Cortex of kidney (tissue), 1 donor: ENCODE measurements at places on chromosomes 2 and 18.

DNA sequence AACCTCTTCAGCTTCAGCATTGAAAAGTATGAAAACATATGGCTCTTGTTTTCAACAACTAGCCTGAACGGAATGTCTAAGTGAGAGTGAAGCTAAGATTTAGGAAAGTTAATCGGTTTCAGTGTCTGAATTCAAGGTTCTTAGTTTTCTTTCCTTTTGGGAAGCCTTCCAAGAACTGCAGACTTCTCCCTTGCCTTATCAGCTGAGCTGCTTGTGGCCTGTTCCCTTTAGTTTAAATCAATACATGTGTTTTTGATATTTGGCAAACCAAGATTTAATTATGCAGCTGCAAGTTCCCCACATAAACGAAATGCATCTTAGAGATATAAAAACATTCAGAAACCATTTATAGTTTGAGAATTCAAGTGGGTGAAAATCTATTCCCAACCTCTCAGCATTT lies 274.3 kb upstream of the NRP2 start:
- DNase-seq = no peak

GRCh38 chr18:67477522-67477921 lies 39.0 kb downstream of the DSEL start:
- DNase-seq = no peak

GRCh38 chr18:75390854-75391253 lies 36.6 kb downstream of the SMIM21 start:
- DNase-seq = no peak

DNA sequence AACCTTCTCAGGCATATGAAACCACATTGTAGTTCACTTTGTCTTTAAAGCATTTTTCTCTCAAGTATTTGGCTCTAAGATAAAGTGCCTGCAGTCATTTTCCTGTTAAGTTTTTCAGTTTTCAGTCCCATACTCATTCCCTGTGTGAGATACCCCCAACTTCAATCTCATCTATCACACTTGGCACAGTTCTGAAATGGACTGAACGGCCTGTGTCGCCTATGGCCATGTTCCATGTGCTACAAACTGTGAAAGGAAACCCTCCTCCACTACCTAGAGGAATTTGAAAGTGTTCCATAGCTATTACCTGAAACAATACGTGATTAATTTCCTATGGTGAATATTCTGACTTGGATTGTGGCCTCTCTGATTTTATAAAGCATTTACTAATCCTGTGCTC lies 319.1 kb downstream of the CTNNA2 start:
- no peak for DNase-seq

DNA sequence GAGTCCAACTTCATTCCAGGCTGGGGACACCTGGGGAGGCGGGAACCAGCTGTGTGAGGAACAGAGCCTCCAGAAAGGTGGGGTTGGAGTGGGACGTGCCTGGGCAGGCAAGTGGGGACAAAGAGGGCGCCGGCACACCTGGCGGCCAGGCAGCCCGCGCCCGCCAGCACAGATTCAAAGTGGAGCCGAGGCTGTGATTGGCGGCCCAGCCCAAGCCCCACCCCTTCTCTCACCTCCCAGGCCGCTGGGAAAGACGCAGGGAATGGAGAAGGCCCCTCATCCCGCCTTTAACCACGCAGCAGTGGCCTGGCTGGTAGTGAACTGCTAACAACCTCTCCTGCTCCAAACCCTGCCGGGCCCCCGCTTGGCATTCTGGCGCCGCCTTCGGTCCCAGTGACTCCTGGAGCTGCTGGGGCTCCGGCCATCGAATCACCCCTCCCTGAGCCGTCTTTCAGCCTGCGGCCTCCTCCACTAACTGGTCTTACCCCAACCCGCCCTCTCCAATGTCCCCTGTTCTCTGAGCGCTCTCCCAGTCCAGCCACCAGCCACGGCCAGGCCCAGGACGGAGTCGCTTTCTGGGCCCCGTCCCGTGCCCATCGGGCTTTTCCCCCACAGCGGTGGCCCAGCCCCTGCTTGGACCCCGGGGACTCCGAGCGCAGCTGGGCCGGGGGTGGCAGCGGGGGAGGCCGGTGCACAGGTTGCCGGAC lies 27.9 kb upstream of the PTMA start:
- no peak for DNase-seq

GRCh38 chr18:23844991-23845680 lies 155.9 kb downstream of the LAMA3 start:
- DNase-seq = no peak

- no peak for DNase-seq
Measured at GRCh38 chr2:186771395-186771794, 77.5 kb downstream of the FAM171B start.

- no peak for DNase-seq
Measured at GRCh38 chr18:23684515-23685197, 4.6 kb upstream of the LAMA3 start.

GRCh38 chr2:47897883-47898731 lies 8.2 kb downstream of the FBXO11 start:
- no peak for DNase-seq

DNA sequence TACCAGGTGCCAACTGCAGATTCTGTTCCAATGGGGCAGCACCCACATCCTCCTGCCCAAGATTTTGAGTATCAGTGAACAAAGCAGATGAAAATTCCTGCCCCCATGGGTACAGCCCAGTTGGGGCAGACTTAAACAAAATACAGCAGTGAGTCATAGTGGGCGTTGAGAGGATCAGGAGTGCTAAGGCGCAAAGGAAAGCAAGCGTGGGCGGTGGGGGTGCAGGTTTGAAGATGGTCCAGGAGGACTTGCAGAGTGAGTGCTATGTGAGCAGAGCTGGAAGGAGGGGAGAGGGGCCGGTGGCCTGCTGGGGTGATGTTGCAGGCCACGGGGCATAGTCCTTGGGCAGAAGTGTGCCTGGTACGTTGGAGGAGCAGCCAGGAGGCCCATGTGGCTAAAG lies 24.7 kb downstream of the STEAP3 start:
- DNase-seq = no peak

- DNase-seq = no peak
Measured at GRCh38 chr2:43854671-43855070, 15.9 kb downstream of the ABCG8 start.

- no peak for DNase-seq
Measured at GRCh38 chr2:31269087-31269486, 35.1 kb downstream of the EHD3 start.

GRCh38 chr2:191942739-191943103 lies 95.8 kb upstream of the CAVIN2 start:
- no peak for DNase-seq

DNA sequence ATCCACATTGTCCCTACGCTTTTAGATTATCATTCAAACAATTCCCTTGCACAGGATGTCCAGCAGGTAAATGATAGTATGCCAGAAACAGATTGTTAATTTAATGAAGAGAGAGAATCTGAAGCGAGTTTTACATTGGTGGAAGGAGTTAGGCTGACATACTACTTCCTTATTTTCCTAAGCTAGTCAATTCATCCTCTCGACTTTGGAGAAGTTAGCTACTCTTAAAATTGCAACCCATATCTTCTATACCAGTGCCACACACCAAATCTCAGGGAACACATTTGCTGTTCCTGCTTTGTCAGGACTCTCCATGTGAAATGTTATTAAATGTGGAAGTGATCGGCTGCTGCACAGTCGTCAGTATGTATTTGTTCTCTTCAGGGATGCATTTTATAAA lies 249.2 kb downstream of the NAPG start:
- no peak for DNase-seq

DNA sequence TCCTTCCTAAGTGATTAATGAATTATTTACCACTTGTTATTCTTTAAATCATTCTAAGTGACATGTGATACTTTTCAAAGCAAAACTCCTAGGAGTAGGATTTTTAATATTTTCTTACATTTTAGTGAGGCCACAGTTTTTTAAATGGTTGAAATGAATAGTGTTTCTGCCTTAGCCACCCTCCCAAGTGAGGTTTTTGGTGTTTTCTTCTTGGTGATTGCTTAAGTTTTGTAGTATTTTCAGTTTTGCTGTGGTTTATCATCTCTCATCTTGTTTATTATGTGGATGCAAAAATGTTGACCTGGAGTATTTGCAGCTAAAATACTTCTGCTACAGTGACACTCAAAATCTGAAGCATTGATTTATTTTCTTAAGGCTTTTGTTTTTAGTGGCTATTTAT lies 9.8 kb downstream of the AFTPH start:
- no peak for DNase-seq

- no peak for DNase-seq
Measured at GRCh38 chr18:39604836-39605235, 2039.2 kb upstream of the CELF4 start.

- no peak for DNase-seq
Measured at GRCh38 chr2:144948205-144948855, 428.4 kb upstream of the ZEB2 start.

GRCh38 chr2:234286956-234287355 lies 209.9 kb downstream of the ARL4C start:
- no peak for DNase-seq

DNA sequence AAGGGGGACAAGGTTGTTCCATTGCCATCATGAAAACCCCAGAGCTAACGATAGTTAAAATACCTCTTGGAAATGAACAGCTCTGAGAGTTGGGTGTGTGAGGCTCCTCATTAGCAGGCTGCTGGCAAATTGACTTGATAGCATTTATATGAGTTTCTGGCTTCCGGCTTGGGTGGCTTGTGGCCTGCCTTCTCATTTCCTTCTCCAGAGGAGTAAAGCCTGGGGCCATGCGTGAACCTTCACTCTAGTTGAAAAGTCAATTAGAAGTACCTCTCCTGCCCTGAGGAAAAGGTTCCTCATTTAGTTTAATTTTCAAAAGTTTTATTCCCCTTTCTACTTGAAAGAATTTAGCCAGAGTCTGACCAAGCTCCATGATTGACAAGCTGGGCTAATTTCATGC lies 67.1 kb downstream of the MGAT5 start:
- DNase-seq = no peak

DNA sequence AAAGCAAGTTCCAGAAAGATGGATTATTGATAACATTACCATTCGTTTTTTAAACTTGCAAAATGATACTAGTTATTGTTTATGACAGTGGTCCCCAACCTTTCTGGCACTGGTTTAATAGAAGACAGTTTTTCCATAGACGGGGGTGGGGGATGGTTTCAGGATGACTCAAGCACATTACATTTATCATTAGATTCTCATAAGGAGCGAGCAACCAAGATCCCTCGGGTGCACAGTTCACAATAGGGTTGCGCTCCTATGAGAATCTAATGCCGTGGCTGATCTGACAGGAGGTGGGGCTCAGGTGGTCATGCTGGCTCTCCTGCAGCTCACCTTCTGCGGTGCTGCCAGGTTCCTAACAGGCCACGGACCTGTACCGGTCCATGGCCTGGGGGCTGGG lies 86.2 kb downstream of the BCL2 start:
- no peak for DNase-seq

- no peak for DNase-seq
Measured at GRCh38 chr2:58520903-58521302, 279.8 kb upstream of the FANCL start.

DNA sequence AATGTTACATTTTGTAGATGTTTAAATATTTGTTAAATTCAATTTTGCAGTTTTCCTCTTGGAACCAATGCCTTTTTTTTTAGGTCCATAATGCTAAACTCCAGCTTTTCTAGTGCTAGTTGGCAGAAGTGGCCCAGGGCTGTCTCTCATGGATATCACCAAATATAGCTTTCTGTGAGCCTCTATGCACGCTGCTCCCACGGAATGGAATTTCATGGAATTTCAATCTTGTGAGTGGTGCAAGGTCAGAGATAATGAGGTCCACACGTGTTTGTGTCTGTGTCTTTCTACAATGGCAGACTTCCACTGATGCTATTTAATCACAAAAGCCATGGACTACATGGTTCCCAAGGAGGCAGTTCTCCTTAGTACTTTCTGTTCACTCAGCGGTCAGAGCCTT lies 191.5 kb upstream of the PARD3B start:
- no peak for DNase-seq

DNA sequence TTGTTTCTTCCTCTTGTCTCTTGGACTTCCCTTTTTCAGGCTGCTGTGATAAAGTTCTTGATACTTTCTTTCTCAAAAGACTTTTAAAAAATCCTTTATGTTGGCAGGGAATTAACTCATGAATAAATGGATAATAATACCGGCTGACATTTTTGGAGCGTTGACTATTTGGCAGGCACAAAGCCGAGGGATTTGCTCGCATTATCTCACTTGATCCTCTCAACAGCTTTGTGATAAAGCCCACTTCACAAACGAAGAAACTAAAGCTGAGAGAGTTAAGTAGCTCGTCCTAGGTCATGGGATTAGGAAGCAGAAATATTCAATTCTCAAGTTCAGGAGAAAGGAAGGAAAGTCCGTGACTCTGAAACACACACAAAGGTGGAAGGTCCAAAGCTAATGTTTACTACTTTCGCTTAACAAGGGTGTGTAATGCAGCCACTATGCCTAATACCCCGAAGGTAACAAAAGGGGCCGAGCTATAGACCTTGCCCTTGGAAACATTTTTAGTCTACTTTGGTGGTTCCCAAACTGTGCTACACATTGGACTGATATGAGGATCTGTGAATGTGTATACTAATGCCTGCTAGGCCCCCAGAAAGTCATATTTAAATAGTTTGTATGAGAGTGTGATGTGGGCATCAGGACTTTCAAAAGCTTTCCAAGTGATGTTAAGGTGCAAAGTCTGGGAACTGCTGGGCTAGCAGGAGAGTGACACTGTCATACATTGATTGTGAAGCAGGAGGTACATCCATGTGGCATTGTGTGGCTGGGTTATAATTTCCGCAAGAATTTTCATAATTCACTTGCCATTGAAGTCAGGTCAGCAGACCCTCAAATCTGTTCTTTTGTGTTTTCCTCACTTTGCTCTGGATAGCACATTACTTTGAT lies 508.4 kb downstream of the PLCL1 start:
- no peak for DNase-seq

DNA sequence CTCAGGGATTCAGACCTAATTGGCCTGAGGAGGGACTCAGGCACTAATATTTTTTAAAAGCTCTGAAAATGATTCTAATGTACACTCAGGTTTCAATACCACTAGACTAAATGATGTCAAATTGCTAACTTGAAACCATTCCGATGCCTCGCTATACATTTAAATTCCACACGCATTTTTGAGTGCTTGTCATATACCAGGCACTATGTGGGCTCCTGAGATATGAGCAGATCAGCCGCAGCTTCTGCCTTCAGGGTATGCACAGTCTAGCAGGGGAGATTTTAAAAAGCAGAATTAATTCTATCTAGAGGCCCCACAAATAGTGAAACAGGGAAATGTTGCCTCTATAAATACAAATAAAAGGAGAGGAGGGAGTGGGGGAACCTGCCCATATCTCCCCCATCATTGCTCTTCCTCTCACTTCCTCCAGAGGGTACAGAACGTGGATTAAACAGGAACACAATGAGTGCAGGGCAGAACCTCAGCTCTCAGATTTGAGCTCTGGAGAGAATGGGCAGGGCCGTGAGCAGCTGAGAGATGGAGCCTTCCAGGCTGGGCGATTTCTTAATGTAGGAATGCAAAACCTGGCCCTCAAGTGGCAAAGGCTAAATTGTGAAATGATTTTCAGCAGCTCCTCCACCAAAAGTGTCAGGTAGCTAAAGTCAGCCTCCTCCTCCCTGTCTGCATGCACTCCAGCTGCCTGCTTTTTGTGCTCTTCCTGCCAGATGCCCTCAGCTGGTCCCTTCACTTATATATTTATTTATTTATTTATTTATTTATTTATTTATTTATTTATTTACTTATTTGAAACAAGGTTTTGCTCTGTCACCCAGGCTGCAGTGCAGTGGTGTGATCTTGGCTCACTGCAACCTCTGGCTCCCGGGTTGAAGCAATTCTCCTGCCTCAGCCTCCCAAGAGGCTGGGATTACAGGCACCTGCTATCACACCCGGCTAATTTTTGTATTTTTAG lies 24.6 kb upstream of the LBH start:
- no peak for DNase-seq

- DNase-seq = no peak
Measured at GRCh38 chr2:241049739-241050623, 51.6 kb downstream of the SNED1 start.
